ENCODE measurements at places on chromosomes 13 and 19.

DNA sequence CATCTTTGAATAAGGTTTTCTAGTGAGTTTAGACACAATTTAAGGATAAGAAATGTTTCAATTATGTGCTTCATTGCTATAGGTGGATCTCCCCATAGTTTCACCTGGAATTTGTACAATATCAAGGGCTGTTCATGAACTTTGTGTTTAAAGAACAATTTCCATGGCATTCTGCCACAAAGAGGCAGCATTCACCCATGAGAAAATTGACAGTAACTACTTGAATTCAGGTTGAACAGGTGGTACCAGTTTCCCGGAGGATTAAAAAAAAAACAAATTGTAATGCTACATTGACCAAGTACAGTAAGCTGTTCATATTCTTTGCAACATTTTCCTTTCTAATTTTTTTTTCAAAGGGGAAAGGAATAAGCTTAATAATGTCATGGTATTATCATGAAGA, 9.1 kb downstream of the SLITRK5 start:
- DNase-seq: no peak

GRCh38 chr13:18951412-18951811, 230.2 kb downstream of the TUBA3C start:
- no peak for DNase-seq

DNA sequence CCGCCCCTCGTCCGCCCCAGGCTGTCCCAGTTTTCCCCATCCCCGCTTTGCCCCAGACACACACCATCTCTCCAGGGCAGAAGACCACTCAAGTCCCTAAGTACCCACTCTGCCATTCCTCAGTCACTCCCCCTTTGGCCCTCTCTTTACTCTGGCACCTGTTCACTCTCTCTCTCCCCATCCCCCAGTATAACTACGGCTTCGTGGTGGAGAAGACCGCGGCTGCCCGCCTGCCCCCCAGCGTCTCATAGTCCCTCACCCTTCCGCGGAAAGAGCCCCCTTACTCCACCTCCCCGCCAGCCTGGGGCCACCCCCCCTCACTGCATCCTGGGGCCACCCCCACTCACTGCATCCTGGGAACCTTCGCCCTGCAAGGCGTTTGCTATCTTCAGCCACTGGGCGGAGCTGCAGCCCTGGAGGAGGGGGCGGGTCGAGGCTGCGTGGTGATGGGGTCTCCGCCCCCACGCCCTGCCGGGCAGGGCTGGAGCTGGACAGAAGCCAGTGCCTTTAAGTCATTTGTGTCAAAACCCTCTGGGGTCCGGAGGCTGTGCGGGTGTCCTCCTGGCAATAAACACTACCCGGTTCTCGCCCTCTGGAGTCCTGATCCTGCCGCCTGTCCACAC, 5.0 kb downstream of the MVB12A start:
- no peak for DNase-seq

- DNase-seq: no peak
Observed at GRCh38 chr13:113548171-113548641, 36.3 kb upstream of the TFDP1 start.

DNA sequence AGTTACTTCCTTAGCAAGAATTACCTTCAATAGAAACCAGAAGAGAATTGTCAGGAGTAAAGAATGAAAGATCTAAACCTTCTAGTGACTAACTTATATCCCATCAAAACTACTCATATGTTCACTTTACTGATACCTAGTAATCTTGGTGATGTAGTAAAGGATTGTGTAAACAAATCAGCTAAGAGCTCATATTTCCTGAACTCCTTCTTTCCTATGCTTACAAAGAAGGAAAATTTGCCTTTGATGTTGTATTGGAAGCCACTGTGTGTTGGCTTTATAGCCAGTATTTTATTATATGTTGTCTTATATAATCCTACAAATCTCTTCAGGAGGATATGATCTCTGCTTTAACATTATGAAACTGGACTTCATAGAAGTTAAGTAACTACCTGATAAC, 671.0 kb downstream of the PCDH9 start:
- no peak for DNase-seq

DNA sequence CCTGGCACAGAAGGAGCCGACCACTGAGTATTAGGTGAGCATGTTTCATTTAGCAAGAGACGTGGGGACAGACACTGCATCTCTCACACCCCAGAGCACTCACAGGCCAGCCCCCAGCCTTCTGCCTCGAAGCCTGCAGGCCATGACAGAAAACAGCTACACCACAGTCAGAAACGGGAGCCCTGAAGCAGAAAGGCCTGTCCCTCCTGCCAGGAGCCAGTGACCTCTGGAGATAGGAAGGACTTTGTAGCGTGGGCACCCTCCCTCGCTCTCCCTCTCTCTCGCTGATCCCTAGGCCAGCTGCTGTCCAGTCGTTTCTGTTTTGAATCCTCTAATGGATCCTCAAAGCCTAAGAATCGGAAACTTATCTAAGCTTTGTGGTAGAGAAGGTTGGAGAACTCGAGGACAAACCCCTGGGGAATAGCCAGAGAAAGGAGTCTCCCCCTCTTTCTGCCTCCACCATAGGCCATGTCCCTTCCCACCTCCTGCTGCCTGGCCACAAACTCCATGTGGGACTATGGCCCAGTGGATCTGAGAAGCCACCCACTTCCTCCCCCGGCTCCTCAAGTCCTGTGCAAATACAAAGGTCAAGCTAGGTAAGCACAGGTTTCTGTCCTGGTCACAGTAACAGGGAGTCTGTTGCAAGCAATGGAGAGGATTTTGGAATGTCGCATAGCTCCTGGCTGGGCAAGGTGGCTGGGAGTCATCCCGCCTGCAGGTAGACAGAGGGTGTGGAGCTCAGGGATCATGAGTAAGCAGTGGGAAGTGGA, 95.1 kb downstream of the NUFIP1 start:
- no peak for DNase-seq

- DNase-seq: no peak
Observed at GRCh38 chr13:69857183-69857821, 250.3 kb upstream of the ATXN8OS start.

GRCh38 chr13:80118506-80118905, 222.4 kb downstream of the SPRY2 start:
- DNase-seq: no peak
